ENCODE measurements at places on chromosomes 2 and 18.

DNA sequence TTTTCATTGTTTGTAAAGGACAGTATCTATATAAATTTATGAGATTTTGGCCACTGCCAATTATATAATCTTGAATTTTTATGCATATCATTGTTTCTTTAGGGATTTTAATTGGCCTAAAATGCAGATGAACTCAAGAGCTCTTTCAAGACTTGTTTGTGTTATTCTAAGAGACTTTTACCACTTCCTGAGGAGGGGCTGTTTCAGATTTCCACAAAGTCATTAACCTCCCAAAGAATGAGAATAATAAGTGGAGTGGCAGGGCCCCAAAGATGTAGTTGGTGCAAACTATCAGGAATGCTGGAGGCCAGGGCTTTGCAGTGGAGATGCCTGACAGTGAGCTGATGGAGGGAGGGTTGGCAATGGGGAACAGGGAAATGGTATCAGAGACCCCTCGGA is 15.5 kb upstream of the ACVR1 start:
- DNase-seq, result no peak

GRCh38 chr2:106117882-106118684 is 76.0 kb downstream of the UXS1 start:
- DNase-seq, result no peak

DNA sequence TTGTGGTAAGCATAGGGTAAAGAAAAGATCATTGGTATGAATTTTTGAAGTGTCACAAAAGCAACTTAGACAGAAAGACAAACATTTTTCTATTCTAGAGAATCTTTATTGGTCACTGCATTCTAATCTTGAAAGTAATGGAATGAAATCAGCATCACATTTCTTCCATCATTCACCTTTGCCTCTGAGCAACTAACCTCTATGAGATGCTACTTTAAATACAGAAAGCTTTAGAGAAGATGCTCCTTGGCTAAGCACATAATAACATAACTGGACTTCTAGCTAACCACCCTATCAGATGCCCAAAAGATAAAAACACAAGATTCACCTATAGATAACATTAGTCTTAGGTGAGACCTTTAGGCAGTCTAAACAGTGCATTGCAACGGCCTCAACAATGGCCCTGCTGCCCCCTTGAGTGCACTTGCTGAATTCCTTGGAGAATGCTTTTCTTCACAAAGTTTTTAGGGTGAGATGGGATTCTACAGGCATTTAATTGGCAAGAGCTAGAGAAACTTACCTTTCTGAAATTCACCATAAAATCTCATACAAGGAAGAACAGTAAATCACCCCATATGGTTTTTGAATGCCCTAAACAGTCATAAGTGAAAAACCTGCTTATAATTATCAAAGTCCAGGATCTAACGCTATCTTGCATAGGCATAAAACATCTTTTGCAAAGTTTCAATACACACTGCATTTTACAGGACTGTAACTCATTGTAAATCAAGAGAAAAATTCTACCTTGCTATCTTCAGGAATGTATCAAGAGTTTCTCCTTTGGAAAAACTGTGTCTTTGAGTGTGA is 791.3 kb upstream of the CHAC2 start:
- no peak for DNase-seq

GRCh38 chr2:178990533-178991241 is 59.2 kb downstream of the CCDC141 start:
- no peak for DNase-seq

- DNase-seq, result no peak
Measured at GRCh38 chr2:114222344-114222743, 220.1 kb upstream of the DPP10 start.

GRCh38 chr18:59994357-59994756 is 94.6 kb downstream of the PMAIP1 start:
- DNase-seq, result no peak

DNA sequence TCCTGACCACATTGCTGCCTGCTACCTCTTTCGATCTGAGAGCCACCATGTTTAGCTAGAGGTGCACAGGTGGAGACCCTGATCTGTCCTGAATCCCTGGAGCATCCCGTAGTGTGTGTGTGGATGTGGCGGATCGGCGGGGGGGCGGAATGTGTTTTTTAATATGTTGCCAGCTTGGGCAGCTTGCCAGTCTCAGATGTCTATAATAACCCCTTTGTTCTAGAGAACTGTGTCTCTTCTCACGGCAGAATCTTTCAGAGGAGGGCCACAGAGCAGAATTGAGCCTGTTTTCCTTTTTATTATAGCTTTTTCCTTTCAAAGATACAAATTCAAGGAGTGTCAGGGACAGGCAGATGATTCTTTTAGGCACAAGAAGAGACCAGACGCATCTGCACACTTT is 934.1 kb upstream of the KLHL29 start:
- no peak for DNase-seq

- peak; percentile 52 for DNase-seq
Measured at GRCh38 chr2:68185541-68186164, 28.0 kb downstream of the PNO1 start.

GRCh38 chr2:221309892-221310583 is 262.1 kb downstream of the EPHA4 start:
- DNase-seq, result no peak

GRCh38 chr2:43984533-43984932 is 11.3 kb downstream of the LRPPRC start:
- no peak for DNase-seq

- DNase-seq, result no peak
Measured at GRCh38 chr2:176325732-176326131, 56.5 kb downstream of the MTX2 start.

- no peak for DNase-seq
Measured at GRCh38 chr2:157784823-157785175, 91.3 kb downstream of the ACVR1 start.
